ENCODE measurements at places on chromosomes 4 and X.

DNA sequence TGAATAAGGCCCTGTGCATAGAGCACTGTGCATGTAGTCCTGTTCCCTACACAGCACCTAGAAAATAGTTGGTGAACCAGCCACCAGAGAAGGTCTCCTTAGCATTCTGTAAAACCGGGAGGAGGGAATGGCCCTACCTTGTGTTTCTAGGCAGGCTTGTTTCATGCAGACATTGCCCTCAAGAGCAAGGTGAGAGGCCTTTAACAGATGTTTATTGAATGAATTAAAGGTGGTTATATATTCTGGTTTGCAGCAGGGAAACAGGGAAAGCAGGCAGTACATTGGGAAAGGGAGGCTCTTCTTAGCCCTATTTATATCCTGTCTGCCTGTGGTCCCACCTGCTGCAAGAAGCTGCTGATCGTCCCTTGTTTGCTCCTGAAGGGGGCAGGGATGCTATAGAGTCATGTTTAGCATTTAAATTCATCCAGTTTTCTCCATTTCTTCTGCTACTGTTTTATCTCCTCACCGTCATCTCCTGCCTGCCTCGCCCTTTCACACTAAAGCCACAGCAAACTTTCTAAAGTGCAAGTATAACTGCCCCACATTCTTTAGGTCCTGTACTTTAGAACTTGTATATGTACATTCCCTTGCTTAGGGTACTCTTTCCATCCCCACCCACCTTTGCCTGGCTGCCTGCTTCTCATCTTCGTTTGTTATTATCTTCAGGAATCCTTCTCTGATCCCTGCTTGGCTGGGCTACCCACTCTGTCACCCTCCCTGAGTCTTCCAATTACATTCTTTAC, 60.3 kb downstream of the EGF start:
- DNase-seq, result no peak

DNA sequence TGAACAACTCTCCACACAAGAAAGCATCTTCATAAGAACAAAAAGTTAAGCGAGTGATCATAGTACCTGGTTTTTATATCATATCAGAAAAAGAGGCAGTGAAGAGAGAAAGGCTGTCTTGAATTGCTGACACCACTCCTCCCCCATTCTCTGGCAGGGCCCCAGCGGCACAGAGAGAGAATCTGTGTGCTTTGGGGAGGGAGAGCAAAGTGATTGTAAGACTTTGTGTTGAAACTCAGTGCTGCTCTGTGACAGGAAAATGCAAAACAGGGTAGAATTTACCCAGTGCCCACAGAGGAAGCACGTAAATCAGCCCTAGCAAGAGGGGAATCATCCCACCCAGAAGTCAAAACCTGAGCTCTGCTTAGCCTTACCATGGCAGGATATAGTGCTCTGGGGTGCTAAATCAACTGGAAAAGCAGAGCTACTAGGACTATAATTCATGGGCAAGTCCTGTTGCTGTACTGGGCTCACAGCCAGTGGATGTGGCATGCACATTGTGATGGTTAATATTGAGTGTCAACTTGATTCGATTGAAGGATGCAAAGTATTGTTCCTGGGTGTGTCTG, 174.6 kb downstream of the PRR32 start:
- no peak for DNase-seq

GRCh38 chrX:9308426-9308825, 156.4 kb upstream of the TBL1X start:
- no peak for DNase-seq

GRCh38 chrX:41684138-41684537, 4.6 kb upstream of the GPR34 start:
- no peak for DNase-seq

GRCh38 chr4:17559709-17560048, 17.3 kb upstream of the LAP3 start:
- DNase-seq, result no peak

DNA sequence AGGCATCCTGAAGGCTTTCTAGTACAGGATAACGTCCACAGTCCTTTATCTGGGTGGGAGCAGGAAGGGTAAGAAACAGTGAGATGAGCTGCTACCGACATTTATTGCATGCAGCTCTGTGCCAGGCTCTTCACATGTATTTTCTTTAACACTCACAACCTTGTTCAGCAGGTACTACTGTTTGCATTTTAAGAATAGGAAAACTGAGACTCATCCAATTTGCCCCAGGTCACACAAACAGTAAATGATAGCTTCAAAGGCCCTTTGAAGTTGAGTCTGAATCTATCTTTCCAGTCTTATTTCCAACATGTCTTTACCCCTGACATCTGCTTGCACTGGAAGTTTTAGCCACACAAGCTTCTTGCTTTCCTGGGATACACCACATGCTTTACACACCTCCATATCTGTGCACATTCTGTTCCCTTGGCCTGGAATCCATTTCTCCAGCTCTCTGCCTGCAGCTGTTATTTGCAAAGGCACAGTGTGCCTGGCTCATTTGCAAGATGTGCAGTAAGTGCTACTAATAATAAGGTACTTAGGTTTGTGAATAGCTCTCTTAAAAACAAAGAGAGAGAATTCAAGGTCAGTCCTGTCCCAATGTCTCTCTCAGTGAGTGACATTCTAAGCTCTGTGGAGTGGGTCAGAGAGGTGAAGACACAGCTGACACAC, 61.2 kb downstream of the METTL14 start:
- DNase-seq, result no peak

GRCh38 chr4:1415681-1415981, 9.4 kb upstream of the NKX1-1 start:
- no peak for DNase-seq

DNA sequence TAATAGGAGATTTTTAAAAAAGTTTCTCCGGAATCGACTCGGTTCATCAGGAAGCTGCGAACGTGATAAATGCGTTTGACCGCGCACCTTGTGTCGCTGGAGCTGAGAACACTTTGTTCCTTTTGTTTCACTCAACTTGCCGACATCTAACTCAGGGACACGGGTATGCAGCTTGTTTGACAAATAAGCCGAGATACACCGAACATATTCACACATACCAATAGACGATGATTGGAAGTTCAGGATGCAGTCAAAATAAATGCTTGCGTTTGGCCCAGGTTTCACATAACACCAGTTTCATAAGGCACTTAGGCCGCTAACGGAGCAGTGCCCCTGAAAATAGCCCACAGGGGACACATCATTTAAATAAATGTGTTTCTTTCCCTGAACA, 932 bp upstream of the SHISA3 start:
- DNase-seq, result no peak

Measured in stimulated activated CD8-positive, alpha-beta memory T cell treated with anti-CD3 and anti-CD28 coated beads, Interleukin-4, amount 100 ng/mL, for 4 hours (primary cell).